ENCODE measurements at places on chromosomes 7 and 10.

DNA sequence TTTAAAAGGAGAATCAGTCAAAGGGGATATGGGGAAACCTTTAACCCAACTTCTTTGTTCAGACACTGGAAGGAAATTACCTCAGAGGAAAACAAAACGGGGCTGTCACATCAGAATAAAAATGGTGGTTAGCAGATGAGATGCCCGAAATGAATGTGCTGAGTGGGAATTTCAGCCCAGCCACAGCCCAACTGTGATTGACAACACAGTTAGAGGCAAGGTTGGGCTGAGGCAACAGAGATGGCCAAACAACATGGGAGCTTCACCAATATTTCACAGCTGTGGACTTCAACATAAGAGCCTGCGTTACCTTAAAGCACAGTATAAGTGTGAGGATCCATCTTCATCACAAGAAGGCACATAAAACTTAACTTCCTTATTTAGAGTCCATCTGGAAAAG, 133.5 kb upstream of the PTPRZ1 start:
- no peak for DNase-seq

- DNase-seq = no peak
Observed at GRCh38 chr10:3831608-3832007, 46.6 kb upstream of the KLF6 start.

- DNase-seq = no peak
Observed at GRCh38 chr7:77525231-77525630, 11.9 kb upstream of the PTPN12 start.

- no peak for DNase-seq
Observed at GRCh38 chr10:122461367-122461728, at the start of gene HTRA1. Gene HTRA1, plus strand, starts transcription at chr10:122461553. Its CDS starts 100 bp downstream, at chr10:122461653.

GRCh38 chr10:14536241-14537213, 205.8 kb upstream of the FRMD4A start:
- peak; percentile 32 for DNase-seq

DNA sequence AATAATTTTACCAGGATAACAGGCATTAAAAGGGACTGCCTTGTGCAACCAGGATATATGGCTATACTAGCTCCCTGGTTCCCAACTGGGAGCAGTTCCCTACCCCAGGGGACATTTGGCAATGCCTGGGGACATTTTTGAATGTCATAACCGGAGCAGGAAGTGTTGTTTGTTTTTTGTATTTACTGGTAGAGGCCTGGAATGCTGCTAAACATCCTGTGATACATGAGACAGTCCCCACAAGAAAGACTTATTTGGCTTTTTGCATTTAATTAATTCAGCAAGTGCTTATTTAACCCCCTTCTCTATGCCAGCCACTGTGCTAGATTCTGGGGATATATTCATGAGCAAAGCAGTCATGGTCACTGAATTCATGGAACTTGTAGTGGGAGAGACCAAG, 181.2 kb downstream of the BBS9 start:
- no peak for DNase-seq

DNA sequence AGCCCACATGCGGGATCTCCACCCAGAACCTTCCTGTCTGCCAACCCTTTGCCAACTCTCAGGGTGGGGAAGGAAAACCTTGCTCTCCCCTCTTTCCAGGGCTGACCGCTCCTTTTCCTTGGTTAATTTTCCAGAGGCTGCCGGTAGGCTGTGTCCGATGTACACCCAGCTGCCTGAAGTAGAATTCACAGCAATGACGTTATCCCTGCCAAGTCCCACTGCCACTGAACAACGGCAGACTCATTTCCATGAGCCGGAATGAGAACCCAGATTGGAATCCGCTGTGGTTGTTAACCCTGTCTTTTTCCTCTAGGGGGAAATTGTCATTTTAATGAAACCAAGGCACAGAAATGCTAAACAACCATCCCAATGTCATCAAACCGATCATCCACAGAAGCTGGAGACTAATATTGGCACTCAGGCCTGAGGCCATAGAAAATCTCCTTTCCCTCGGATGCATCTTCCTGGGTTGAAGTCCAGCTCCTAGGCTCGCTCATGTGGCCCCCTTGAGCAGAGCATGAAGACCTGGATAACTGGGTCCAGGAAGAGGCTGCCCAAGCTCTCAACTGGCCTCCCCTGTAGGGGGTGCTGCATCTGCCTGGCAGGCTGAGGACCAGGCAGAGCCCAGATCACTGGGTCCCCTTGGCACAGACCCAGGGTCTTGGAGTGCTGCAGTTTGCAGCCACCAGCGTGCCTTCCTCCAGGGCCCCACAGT, 30.4 kb downstream of the KLRG2 start:
- no peak for DNase-seq

GRCh38 chr7:26198133-26198780, 2.3 kb downstream of the HNRNPA2B1 start:
- DNase-seq = peak; percentile 55

GRCh38 chr7:138564365-138564764, 104.3 kb downstream of the TRIM24 start:
- DNase-seq = no peak

GRCh38 chr10:21212348-21212747, 313.1 kb downstream of the SKIDA1 start:
- DNase-seq = no peak

DNA sequence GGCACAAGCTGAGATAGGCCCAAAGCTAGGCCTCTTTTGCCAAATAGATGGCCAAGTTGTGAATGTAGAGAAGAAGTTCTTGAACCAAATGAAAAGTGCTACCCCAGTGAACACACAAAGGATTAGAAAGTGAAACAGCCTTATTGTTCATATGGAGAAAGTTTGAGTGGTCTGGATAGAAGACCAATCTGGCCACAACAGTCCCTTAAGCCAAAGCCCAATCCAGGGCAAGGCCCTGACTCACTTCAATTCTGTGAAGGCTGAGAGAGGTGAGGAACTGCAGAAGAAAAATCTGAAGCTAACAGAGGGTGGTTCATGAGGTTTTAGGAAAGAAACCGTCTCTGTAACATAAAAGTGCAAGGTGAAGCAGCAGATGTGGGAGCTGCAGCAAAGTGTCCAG, 18.7 kb upstream of the ATP6V0A4 start:
- DNase-seq = no peak

DNA sequence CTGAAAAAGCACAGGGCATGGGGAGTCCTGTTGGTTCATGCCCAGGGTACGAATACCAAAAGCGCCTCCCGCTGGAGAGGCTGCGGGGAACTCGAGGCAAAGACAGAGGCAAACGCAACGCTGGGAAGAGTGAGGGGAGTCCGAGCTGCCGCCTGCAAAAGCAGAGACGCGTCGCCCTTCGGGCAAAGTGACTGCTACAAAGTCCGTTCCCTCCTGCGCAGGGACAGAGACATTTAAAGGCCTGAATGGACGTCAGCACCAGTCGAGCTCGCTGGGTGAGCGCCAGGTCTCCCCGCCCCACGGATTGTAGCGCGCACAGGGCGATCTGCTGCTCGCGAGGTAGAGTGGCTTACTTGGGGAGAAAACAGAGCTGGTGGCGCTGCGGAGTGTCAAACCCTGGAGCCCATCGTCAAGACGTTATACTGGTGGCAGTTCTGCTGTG, 732.8 kb downstream of the ZWINT start:
- DNase-seq = no peak

- no peak for DNase-seq
Observed at GRCh38 chr10:74415146-74415839, 264.3 kb downstream of the ADK start.

GRCh38 chr10:88082391-88082790, 219.0 kb downstream of the PTEN start:
- DNase-seq = no peak

DNA sequence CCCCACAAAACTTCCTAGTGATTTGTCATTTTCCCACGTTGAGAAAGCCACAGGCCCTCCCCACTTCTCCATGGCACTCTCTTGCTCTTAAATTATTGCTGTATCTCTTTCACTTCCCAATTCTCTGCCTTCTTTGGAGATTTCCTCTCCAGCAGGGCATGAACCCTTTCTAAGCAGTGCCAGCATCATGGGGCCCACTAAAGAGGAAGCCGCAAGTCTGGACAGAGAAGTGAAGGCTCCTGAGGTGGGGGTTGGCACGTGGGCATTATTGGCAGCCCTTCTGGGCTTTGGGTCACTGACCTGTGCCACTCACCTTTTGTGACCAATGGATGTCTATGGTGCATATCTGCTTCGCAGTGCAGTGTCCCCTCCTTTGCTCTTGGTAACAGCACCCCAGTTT, 97.7 kb upstream of the TCF7L2 start:
- peak; percentile 11 for DNase-seq

DNA sequence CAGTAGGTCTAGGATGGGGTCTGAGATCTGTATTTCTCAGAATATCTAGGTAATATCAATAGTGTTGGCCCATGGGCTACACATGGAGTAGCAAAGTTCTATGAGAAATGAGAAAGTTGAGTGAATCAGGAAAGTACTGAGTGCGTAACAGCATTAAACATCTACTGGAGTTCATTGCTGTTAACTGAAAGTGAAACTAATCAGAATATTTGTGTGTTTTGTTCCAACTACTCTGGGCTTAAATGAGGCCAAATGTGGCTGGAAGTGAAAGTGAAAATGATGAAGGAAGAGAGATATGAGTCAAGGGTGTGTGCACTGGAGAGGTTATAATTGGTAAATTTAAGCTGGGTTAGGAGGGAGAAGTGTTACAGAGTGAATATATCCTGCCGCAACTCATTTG, 46.5 kb downstream of the TMEM106B start:
- peak; percentile 89 for DNase-seq

GRCh38 chr7:50665403-50666123, 100.4 kb upstream of the DDC start:
- no peak for DNase-seq

DNA sequence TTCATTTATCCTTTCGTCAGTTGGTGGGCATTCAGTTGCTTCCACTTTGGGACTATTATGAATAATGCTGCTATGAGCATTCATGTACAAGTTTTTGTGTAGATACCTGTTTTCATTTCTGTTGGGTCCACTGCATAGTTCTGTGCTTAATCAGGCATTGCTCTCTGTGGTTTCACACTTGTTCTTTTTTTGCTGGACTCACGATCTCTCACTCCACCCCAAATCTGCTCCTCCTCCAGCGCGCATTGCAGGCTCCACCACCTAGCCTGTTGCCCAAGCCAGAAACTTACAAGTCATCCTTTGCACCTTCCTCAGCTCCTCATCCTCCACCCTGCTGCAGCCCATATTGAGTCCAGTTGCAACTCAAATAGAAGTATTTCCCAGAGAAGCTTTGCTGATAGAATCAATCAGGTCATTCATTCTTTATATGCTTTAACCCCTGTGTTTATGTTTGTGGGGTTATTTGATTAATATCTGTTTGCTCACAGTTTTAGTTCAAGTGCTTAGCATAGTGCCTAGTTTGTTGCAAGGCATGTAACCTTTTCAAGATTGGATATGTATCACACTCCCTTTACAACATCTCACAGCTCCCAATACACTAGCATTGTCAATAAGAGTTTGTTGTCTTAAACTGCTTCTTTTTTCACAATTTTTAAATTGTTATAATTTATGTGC, 16.6 kb upstream of the AFAP1L2 start:
- no peak for DNase-seq

DNA sequence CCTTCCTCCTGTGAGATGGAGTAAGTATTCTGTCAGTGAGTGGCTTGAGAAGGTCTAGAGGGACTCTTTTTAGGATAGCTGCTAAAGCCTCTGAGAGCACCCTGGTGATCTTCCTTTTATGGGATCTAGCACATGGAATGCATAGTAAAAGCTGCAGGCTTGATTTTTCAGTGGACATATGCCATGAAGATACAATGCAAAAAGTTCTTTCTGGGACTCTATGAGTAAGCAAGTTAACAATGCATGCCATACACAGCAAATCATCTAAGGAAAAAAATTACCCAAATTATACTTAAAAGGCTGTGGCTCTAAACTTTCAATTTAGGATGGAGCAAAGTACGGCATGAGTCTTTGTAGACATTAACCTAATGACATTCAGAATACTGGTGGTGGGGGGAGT, 154.5 kb downstream of the SGMS1 start:
- no peak for DNase-seq

- no peak for DNase-seq
Observed at GRCh38 chr10:125852487-125852886, 28.6 kb downstream of the DHX32 start.

DNA sequence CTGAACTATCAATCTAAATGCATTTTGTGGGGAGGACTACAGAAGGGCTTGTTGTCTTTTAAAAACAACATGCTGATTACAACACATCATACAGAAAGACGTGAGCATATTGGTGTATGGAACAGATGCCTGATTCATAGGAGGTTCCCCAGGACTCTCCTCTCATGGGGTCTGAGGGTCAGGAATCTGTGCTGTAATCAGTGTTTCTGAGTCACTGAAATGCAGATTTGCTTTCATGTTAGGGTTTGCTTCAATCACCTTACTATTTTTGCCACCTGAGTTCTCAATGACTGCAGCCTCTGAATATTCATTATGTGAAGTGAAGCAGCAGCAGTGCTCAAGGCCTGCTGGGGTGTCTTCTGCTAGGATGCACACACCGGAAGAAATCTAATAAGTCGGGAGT, 550 bp upstream of the ANK3 start:
- DNase-seq = no peak

- DNase-seq = no peak
Observed at GRCh38 chr7:121605317-121605680, 209.2 kb upstream of the FAM3C start.

DNA sequence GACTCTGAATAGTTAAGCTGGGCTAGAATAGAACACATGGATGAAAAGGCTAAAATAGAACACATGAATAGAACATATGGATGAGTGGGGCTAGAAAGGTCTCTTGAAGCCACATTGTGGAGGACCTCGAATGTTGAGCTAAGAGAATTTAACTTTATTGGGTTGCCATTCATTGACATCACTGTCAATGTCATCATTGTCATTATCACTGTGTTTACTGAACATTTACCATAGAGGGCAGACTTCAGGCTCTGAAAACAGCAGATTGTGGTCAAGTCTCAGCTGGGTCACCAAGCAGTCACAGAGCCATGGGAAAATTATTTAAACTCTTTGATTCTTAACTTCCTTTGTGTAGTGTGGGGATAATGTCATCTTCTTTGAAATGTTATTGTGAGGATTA, 80.4 kb downstream of the WDFY4 start:
- no peak for DNase-seq

DNA sequence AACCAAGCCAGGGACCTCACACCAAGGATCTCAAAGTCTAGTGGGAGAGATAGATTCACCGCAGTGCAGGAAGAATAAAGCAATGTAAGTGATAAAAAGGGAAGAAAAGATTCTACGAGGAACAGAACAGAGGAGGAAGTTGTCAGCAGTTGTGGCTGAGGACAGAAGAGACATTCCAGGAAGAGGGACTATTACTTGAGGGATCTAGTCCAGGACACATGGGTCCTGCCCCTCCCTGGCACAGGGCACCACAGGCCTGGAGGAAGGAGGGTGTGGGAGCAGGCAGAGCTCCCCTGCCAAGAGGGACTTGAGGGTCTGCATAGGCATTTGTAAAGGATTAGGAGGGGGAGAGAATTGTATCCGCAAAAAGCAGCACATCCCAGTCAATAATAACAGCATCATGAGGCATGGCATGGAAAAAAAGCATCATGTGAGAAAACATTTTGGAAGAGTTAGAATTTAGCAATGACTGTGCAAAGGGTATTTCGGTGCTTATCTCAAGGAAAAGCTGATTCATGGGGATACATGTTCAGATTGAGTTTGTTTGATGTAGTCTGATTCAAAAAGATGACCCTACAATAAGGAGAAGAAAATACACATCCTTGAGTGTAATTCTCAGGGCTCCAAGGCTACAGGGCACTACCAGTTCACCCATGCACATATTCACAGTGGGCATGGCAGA, 12.7 kb downstream of the C10orf71 start:
- no peak for DNase-seq

GRCh38 chr7:131741446-131741845, 185.0 kb upstream of the PODXL start:
- DNase-seq = no peak

- DNase-seq = peak; percentile 1
Observed at GRCh38 chr10:24519950-24520349, 203.7 kb downstream of the ARHGAP21 start.
